M059J (cell line): ENCODE measurements at places on chromosomes 5 and 9. TPM values are rescaled to one million over a fixed set of nuclear protein-coding genes. Genes with fewer than 3 reads are reported as not detected.

The OBP2B gene
- total RNA-seq, result not detected in 2 replicates

The SLC34A3 gene
- total RNA-seq, result 0.10 TPM in 1 of 2 replicates, not detected in the other

The LHFPL2 gene
- 19.1 and 29.6 TPM in 2 replicates for total RNA-seq

The LCN1 gene
- not detected in 2 replicates for total RNA-seq

The PCDHB7 gene
- 1.7 and 2.1 TPM in 2 replicates for total RNA-seq

DNA sequence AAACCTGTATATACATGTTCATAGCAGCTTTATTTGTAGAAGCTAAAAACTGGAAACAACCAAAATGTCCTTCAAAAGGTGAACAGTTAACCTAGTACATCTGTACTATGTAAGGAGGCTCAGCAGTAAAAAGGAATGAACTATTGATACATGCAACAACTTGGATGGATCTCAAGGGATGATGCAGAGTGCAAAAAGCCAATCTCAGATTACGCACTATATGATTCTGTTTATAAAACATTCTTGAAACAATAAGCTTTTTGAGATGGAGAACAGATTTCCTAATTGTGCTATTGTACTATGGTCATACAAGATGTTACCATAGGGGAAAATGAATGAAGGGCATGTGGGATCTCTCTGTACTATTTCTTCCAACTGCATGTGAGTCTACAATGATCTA is 88.9 kb downstream of the PAM start:
- DNase-seq, result no peak

- no peak for DNase-seq
Measured at GRCh38 chr5:133469846-133470245, 142.5 kb downstream of the FSTL4 start.

DNA sequence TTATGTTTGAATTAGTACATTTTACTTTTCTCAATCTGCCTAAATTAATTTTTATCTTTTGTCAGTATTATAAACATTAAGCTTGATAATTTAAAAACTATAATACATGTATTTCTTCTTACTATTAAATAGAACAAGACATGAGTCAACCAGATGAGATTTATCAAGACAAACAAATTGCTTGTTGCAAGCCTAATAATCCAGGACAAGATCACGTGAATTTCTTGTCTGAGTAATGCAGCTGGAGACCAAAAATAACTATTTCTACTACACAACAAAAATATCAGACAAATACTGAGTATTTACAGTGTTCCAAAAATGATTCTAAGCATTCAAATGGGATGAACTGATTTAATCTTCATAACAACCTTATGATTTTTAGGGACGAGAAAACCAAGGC is 339.1 kb upstream of the PRR16 start:
- DNase-seq, result no peak

DNA sequence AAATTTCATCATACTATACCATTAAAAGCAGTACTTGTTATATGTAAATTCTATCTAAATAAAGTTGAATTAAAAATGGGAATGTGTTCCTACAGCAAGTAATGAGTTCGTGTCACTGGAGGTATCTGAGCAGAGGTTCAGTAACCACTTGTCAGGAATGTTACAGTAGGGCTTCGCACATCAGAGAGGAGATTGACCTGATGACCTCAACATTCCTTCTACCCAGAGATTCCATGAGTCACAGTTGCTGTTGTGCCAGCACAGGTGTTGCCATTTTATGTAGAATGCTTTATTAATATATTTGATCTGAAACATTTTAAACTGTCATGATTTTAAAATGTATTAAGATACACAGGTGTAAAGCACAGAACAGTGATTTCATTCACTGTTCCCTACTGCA is 60.3 kb downstream of the STX17 start:
- peak; percentile 83 for DNase-seq

DNA sequence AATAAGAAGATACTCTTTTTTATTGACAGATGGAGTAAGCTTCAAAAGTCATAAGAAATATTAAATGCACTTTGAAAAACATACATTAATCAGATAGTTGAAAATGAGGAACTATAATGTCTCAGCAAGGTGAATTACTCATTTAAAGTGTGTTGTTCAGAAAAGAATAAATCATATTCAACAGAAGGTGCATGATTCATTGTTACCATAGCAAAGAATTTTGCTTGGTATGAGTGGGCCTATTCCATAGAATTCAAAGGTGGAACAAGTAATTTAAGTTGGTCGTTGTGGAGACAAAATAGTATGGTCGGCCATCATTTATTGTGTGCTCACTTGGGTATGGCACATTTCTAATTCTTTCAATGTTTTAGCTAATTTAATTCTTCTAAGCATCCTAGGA is 1920.2 kb upstream of the CDH9 start:
- DNase-seq, result no peak

- DNase-seq, result peak; percentile 89
Measured at GRCh38 chr5:34709861-34710673, 53.9 kb downstream of the RAI14 start.
